Prostate gland (tissue), 2 donors: ENCODE measurements at places on chromosomes 2 and 18.

DNA sequence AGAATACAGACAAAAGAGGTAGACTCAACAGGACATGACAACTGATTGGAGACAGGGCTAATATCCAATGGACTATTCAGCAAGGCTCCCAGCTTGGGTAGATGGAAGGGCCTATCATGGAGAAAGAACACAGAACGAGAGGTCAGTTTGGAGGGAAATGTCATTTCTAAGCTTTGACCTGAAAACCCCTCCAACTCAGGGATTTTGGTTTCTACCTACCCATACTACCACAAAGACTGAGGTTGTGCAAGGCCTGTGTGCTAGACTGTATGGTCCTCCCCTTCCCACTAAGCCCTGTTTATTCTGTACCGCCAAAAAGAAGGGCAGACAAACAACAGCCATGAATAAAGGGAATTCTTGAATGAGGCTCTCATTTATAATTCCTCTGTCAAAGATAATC lies 288.9 kb downstream of the ZNF385B start:
- DNase-seq = no peak

DNA sequence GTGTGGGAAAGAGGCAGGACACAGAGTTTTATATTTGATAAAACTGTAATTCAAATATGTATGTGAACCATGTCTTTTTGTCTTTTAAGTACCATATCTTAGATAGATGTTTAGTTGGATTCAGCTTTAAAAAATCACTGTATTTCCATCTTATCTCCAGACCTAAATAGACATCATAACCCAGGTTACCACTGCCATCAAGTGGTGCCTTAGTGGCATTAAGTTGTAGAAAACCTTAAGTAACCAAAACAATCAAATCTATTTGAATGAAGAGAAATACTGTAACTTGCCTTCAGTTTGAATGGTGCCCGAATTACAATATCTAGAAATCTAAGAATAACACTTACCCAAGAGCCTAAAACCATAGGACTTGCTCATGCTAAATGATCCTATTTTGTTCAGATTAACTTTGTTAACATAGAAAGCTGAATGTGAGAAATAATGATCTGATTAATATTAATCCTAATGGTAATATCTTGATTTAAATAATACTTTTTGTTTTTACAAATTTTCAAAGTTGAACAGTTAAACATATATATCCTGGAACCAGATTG lies 92.5 kb upstream of the MAP2 start:
- DNase-seq = no peak

DNA sequence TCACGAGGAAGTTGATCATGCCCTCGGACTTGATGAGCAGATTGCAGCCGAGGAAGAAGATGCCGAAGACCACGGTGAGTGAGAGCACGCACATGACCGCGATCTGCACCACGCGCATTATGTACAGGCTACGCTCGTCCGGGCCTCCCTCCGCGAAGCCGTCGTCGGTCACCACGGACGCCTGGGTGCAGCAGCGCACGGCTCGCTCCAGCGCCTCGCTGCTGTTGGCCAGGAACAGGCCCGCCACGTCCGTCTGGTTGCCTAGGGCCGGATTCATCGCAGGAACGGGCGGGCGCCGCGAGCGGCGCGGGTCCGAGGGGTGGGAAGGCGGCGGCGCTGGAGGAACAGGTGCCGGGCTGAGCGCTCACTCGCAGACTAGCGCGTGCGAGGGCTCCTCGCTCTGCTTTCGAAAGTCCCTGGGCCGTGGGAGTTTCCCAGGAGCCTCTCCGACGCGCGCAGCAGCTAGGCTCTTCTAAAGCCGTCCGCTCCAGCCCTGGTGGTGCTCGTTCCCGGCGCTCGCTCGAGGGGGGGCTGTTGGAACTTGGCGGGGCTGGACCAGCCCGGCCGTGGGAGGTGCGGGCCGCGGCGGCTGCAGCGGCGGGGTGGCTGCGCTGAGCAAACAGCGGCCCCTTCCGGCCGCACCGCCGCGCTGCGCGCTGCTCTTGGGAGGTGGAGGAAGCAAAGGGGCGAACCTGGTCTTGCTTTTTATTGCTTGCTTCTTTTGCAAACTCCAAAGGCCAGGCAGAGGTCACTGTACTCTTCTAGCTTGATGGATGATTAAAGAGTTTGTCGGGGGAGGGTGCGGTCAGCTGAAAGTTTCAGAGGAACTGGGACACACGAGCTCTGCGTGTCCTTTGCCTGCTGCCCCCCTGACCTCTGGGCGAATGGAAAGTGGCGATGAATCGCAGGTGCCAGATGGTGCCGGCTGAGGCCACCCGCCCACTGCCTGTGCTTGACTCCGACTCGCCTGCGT lies at the start of gene RPRM:
TSS of gene RPRM (minus strand) at position 474 of the 973 bp plus-strand sequence. CDS start at position 277, 197 bp downstream.
- DNase-seq = peak; percentile 51

DNA sequence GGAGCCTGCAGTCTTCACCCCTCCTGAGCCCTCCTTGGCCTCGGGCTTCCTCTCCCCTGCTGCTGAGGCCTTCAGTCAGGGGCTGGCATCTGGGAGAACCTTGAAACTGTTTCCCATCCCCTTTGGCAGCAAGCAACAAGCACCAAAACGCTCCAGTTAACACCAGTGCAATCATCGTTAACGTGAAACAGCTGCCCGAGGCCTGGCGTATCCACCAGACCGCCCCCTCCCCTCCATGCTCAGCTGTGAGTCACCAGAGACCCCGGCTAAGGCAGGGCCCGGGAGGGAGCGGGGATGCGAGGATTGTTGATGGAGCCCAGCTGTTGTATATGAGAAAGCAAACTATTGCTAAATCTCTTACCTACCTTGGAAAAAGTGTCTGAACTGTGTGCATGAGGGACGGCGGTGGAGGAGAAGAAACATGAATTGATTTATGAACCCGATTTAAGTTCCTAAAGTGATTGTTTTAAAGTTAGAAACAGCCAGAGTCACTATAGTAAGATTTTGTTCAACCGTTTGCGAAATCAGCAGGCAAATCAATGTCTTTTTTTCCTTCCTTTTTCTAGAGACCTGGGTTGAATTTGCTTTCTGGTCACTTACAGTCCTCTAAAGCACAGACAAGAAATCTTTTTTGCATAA lies 5.2 kb downstream of the ZFP36L2 start:
- peak; percentile 43 for DNase-seq

GRCh38 chr2:160432633-160433032 lies 61.0 kb downstream of the RBMS1 start:
- no peak for DNase-seq

GRCh38 chr2:102410952-102411351 lies 12.0 kb upstream of the IL18RAP start:
- no peak for DNase-seq

DNA sequence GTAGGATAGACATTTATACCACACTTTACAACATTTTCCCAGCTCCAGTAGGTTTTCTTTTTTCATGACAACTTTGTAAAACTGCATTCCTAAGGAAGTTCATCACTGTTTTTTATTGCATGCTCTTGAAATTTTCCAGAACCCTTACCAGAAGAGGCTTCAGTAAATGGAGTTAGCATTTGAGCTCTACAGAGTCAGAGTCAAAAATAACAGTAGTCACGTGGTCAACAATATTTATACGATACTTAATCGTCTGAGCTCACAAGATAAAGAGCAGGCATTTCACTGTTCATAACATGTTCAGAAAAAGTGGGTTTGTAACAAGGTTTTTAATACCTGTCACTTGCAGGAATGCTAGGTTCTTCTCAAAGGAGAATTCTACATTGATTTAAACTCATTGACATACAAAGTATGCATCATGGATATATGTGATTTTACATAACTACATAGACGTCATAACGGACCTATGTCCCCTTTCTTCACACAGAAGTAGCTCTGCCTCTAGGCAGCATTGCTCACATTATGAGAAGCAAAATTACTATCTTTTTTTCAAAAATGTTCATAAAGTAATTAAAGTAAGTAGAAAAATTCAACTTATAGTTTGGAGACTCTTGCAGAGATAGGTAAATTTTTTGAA lies 187.0 kb upstream of the COL3A1 start:
- no peak for DNase-seq

DNA sequence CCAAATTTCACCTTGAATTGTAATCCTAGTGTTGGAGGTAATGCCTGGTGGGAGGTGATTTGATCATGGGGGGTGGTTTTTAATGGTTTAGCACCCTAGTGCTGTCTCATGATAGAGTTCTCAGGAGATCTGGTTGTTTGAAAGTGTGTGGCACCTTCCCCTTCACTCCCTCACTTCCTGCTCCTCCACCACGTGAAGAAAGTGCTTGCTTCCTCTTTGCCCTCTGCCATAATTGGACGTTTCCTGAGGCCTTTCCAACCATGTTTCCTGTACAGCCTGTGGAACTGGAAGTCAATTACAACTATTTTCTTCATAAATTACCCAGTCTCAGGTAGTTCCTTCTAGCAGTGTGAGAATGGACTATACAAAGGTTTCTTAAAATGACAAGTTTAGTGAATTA lies 251.8 kb upstream of the NETO1 start:
- DNase-seq = no peak

GRCh38 chr2:57728691-57729090 lies 317.9 kb upstream of the VRK2 start:
- no peak for DNase-seq

GRCh38 chr2:152122161-152122560 lies 23.3 kb upstream of the CACNB4 start:
- no peak for DNase-seq

- DNase-seq = no peak
Observed at GRCh38 chr2:24969784-24970183, 2.0 kb downstream of the DNAJC27 start.

- DNase-seq = no peak
Observed at GRCh38 chr2:112529757-112530156, 12.5 kb upstream of the POLR1B start.

GRCh38 chr2:29405266-29405665 lies 290.1 kb downstream of the CLIP4 start:
- DNase-seq = no peak

GRCh38 chr2:168345601-168346000 lies 98.2 kb upstream of the STK39 start:
- no peak for DNase-seq

DNA sequence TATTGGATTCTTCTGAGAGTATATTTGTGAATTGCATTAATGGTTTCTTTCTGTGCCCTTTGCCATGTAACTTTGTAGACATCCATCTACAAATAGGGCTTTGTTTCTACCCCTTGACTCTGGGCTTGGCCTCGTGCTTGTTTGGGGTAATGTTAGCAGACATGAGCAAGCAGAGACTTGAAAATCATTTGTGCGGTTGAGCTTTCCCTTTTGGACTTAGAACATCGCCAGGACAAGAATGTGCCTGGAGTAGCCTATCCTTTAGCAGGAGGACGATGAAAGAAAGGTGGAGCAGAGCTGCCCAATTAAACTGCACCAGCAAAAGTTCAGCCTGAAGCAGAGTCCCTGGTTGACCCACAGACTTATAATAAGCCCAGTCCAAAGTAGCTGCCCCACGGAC lies 785.9 kb downstream of the EPHA4 start:
- DNase-seq = peak; percentile 4

DNA sequence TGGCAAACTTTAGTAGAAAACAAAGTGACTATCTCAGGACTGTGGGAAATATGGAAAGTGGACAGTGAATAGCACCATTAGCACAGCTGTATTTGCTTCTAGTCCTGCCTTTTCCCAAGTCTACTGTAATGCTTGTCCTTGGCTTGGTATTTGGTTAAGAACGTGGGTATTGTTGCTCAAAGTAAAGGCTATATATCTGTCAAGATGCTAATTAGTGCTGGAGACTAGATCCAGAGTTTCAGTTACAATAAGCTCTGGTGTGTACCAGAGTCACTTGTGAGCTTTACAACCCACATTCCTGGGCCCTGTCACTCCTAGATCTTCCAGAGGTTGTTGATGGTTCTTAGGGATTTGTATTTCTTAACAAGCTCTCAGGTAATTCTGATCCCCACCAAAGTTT lies 313.6 kb downstream of the SLC8A1 start:
- no peak for DNase-seq

DNA sequence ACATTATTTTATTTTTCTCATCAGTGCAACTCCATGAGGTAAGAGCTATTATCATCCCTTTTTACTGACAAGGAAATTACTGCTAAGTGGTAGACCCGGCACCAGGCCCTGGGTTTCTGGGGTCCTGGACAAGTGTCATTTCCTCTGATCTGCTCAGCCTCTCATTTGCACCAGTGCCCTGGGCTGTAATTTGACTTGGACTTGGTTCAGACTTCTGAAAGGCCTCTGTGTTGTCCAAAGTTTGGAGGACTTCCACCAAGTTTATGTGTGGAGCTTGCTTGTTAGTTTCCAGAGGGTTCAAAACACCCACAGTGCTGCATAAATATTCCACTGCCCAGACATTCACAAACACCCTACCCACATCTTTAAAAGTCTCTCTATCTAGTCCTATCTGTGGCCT lies 44.0 kb upstream of the PPP1CB start:
- no peak for DNase-seq

- no peak for DNase-seq
Observed at GRCh38 chr2:207265869-207266268, 100.1 kb upstream of the KLF7 start.

GRCh38 chr18:40911041-40911440 lies 1044.0 kb upstream of the PIK3C3 start:
- DNase-seq = no peak

DNA sequence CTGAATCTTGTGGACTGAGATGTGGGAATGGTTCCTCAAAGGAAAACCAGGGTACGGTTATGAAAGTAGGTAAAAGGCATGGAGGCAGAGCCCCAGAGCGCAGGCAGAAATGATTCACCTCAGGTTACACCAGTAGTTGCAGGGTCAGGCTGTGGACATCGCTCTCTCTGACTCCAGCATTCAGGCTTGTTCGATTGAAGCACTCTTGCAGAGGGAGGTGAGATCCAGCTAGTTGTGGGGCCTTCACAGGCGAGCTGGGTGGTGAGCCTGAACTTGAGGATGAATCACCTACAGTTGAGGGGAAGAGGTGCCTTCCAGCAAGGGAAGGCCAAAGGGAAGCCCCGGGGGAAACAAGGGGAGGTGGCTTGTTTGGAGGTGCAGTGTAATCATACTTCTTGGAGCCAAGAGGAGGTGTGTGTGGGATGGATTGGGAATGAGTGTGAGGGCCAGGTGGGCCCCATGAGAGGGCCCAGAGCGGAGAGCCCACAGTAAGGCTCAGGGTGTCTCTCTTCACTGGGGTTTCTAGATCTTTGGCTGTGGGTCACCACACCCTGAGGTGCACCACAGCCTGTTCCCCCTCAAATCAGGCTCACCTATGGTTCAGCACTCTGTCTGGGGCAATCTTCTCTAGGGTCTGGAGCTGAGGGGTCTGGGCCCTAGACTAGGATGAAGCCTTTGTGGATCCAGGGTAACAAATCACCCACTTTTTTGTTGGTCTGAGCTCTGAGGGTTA lies 48.5 kb upstream of the MCFD2 start:
- no peak for DNase-seq

GRCh38 chr18:56563568-56563967 lies 74.8 kb downstream of the TXNL1 start:
- no peak for DNase-seq

DNA sequence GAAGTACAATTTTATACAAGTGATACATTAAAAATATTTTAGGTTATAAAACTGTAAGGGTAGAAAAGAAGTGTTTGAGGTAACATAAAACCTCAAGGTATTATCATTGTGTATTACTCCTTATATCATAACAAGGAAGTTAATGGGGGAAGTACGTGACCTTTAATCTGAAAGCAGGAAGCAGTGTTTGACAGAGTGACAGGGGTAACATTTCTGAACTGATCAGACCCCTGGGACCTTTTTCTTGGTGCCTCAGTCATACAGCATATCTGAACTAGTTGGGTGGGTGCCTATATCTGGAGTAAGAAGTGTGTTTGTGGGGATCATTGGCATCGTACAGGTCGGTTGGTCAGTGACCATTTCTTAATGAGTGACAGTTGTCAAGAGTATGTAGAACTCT lies 43.0 kb downstream of the MALT1 start:
- DNase-seq = no peak
